Mesothelial cell of epicardium (in vitro differentiated cells): ENCODE measurements at places on chromosomes 5 and 9.

- H3K36me3 ChIP-seq = no peaks in the 10 kb centered on the region
- H3K4me3 ChIP-seq = no peak overlapping the region
- H3K27me3 ChIP-seq = peaks cover 1% of the 10 kb centered on the region
- peaks cover 10% of the 10 kb centered on the region for H3K4me1 ChIP-seq
- no peak for DNase-seq
These were observed 56.2 kb downstream of the CAMK4 start for GRCh38 chr5:111280282-111280951.

DNA sequence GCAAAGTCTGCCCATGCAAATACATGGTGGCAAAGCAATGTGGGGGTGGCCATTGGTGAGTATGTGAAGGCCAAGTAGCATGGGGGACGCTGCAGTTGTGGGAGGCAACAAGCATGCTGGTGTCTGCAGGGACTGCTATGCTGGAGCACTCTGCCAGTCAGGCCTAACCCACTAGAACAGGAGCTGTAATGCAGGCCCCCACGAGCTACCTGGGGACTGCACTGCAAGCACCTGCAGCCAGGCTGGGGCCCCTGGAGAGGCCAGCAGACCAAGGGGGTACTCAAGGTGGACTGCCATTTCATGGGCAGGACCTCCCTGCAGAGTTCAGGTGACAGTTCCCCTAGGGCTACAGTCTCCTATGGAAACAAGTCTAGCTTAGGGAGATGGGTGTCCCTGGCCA lies 183.8 kb upstream of the PDE4D start:
- no peaks in the 10 kb centered on the region for H3K4me1 ChIP-seq
- H3K27ac ChIP-seq = no peak overlapping the region
- H3K27me3 ChIP-seq = no peaks in the 10 kb centered on the region
- peaks cover 21% of the 10 kb centered on the region for H3K36me3 ChIP-seq
- no peak for DNase-seq

DNA sequence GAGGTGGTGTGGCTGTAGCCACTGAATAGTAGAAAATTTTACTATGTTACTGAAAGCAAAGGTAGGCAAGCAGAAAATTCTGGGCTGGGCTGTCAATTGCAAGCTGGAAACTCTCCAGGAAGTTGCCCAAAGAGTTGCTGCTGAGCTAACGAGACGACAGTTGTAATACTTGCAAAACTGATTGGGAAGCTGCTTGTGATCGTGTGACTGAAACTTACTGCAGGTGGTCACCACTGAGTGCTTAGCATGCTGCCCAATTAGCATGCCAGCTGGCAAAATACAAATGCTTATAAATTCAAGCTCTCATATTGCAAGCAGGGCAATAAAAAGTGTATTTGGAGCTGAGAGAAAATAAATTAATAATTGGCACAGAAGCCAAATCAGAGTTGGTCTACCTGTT lies 758.5 kb upstream of the EDIL3 start:
- no peaks in the 10 kb centered on the region for H3K4me1 ChIP-seq
- H3K27me3 ChIP-seq = peaks cover 24% of the 10 kb centered on the region
- no peak overlapping the region for H3K27ac ChIP-seq

DNA sequence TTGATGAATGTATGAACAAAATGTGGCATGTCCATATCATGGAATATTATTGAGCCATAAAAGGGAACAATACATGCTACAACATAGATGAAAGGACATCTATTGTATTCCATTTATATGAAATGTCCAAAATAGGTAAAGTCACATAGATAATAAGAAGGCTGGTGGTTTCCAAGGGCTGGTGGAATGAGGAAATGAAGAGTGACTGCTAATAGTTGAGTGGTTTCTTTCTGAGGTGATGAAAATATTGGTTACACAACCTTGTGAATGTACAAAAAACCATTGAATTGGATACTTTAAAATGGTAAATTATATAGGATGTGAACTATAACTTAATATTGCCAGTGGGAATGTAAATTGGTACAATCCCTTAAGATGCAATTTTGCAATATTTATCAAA lies 5.2 kb downstream of the ARSB start:
- H3K27ac ChIP-seq = no peak overlapping the region
- H3K4me3 ChIP-seq = no peak overlapping the region
- peaks cover 38% of the 10 kb centered on the region for H3K4me1 ChIP-seq

- no peak overlapping the region for H3K4me3 ChIP-seq
- peaks cover 59% of the 10 kb centered on the region for H3K27me3 ChIP-seq
- no peak for DNase-seq
These were observed 149.3 kb downstream of the PAX5 start for GRCh38 chr9:36884721-36885120.

DNA sequence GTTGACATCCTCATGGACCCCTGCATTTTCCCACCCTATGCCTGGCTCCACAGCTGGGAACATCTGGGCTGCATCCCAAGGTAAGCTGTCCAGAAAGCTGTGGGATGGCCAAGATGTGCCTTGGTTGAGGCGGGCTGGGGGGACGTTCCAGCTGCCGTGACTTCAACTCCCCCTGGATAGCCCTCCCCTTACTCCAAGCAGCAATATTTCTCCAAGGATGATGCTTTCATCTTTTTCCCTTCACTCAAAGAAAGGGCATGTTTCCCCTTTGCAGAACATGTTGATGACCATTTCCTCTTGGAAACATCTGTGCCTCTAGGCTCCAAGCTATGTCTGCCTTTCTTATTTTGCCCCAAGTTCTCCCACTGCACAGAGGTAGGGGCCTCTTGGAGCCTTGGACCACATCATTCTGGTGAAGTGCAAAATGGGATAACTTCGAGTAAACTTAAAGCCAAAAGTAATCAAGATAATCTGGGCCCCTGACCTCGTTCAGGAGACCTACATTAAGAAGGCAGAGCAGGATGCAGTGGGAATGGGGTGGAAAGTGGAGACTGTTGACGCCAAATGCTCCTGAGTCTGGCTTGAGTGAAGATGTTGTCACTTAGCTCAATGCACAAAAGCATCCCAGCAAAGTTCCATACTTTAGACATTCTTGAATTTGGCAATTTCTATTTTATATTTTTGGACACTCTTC lies 175.2 kb downstream of the GAS1 start:
- DNase-seq = no peak
- H3K36me3 ChIP-seq = no peaks in the 10 kb centered on the region
- no peak overlapping the region for H3K4me3 ChIP-seq
- peaks cover 8% of the 10 kb centered on the region for H3K4me1 ChIP-seq

- H3K36me3 ChIP-seq = peaks cover 10% of the 10 kb centered on the region
- H3K27ac ChIP-seq = peak overlapping the region; percentile 99
- peak overlapping the region; percentile 91 for H3K4me3 ChIP-seq
- no peaks in the 10 kb centered on the region for H3K27me3 ChIP-seq
- peaks cover 20% of the 10 kb centered on the region for H3K4me1 ChIP-seq
- no peak for DNase-seq
These were observed 698 bp downstream of the NFX1 start for GRCh38 chr9:33291031-33291397.

- no peaks in the 10 kb centered on the region for H3K27me3 ChIP-seq
- H3K27ac ChIP-seq = peak overlapping the region; percentile 81
- peaks cover 76% of the 10 kb centered on the region for H3K4me1 ChIP-seq
- DNase-seq = no peak
- no peak overlapping the region for H3K4me3 ChIP-seq
These were observed 142.9 kb downstream of the AOPEP start for GRCh38 chr9:94869415-94869843.

GRCh38 chr5:141637767-141638419 lies 1.1 kb downstream of the RELL2 start:
- DNase-seq = no peak
- peaks cover 8% of the 10 kb centered on the region for H3K27me3 ChIP-seq
- peaks cover 5% of the 10 kb centered on the region for H3K36me3 ChIP-seq
- H3K4me1 ChIP-seq = peaks cover 20% of the 10 kb centered on the region

DNA sequence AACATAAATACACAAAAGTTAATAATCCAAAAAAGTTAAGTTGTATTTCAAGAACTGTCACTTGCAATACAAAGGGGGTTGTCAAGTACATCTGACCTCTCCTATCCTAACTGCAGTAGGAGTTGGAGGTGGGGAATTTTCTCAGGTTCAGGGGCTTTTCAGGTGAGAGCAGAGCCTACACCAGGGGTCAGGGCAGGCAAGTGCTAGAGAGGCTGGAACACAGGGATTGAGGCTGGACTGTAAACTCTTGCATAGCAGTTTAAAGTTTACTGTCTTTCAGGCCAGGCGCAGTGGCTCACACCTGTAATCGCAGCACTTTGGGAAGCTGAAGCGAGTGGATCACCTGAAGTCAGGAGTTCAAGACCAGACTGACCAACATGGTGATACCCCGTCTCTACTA lies 25.4 kb upstream of the RASGRF2 start:
- no peaks in the 10 kb centered on the region for H3K27me3 ChIP-seq
- no peak for DNase-seq
- no peak overlapping the region for H3K4me3 ChIP-seq

GRCh38 chr5:76716456-76717157 lies 681 bp downstream of the F2R start:
- peak overlapping the region; percentile 30 for H3K27ac ChIP-seq
- H3K36me3 ChIP-seq = no peaks in the 10 kb centered on the region
- H3K4me3 ChIP-seq = peak overlapping the region; percentile 85
- H3K4me1 ChIP-seq = peaks cover 18% of the 10 kb centered on the region

DNA sequence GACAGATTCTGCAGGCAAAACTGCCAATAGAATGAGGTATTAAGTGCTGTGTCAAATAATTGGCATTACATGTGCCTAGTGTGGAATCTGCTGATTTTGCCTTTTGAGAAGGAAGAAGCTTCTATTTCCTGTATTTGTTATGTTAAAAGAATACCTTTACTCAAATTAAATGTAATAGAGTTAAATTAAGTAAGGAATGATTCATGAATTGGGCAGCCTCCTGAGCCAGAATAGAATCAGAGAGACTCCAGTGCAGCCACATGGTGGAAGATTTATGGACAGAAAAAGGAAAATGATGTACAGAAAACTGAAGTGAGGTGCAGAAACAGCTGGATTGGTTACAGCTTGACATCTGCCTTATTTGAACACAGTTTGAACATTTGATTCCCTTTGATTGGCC lies 464.4 kb upstream of the SEMA6A start:
- H3K27ac ChIP-seq = no peak overlapping the region
- H3K36me3 ChIP-seq = no peaks in the 10 kb centered on the region
- no peak overlapping the region for H3K4me3 ChIP-seq
- H3K27me3 ChIP-seq = no peaks in the 10 kb centered on the region
- H3K4me1 ChIP-seq = peaks cover 4% of the 10 kb centered on the region
- no peak for DNase-seq

DNA sequence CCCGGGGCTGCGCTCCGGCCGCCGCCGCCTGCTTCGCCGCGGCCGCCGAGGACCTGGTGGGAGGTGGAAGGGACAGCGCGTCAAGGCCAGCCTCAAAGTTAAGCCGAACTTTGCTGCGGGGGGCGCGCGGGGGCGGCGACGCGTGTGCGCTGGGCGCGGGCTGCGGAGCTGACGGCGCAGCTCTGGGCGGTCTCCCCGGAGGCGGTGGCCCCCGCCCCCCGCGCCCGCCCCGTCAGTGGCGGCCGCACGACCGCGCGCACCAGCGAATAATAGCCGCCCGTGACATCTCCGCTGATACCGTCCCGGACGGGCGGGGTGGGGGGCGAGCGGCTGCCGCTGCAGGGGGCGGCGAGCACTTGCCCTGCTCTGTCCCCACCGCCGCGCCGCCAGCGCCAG lies 579 bp upstream of the FAM78A start:
- H3K27me3 ChIP-seq = peaks cover 74% of the 10 kb centered on the region
- H3K27ac ChIP-seq = no peak overlapping the region
- H3K36me3 ChIP-seq = no peaks in the 10 kb centered on the region
- no peak overlapping the region for H3K4me3 ChIP-seq

DNA sequence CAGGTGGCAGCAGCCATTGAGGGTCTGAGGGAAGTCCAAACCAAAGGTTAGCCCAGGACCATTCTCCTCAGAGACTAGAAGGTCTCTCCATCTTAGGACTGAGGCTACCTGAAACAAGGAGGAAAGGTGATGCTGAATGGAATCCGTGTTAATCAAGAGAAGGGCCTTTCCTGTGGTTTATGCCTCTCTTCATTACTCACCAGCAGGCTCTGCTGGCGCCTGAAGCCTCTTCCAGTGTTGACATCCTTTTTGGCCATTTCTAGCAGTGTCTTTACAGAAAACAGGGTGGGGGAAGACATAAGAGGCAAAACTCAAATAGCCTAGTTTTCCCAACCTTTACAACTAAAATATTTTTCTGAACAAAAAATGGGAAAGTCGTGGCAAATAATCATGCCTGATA lies 98.0 kb downstream of the ENC1 start:
- no peak for DNase-seq
- H3K36me3 ChIP-seq = no peaks in the 10 kb centered on the region
- H3K27ac ChIP-seq = no peak overlapping the region
- no peak overlapping the region for H3K4me3 ChIP-seq
- H3K27me3 ChIP-seq = no peaks in the 10 kb centered on the region

GRCh38 chr9:133107961-133108793 lies 12.9 kb downstream of the RALGDS start:
- peaks cover 16% of the 10 kb centered on the region for H3K36me3 ChIP-seq
- H3K4me3 ChIP-seq = no peak overlapping the region
- H3K27me3 ChIP-seq = no peaks in the 10 kb centered on the region
- no peaks in the 10 kb centered on the region for H3K4me1 ChIP-seq
- no peak for DNase-seq

- no peak for DNase-seq
- no peak overlapping the region for H3K4me3 ChIP-seq
- no peak overlapping the region for H3K27ac ChIP-seq
- no peaks in the 10 kb centered on the region for H3K27me3 ChIP-seq
- H3K36me3 ChIP-seq = peaks cover 35% of the 10 kb centered on the region
These were observed 20.1 kb upstream of the TMEFF1 start for GRCh38 chr9:100452894-100453293.

DNA sequence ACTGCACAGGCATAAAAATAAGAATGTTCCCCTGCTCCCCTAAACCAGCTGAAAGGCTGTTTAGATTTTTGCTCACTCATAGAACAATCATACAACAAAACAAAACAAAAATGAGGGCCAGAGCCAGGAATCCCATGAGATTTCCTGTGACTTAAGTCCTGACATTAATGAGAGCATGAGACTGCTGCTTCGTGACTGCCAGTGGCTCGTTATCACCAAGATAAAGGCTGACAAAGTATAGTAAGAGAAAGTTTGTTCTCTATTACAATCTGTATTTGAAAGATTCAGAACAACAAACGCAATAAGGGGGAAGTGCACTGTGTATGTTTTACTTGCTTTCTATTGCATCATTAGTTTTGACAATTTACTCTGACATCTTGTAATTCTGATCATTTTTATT lies 837.1 kb upstream of the C9orf72 start:
- H3K4me1 ChIP-seq = peaks cover 22% of the 10 kb centered on the region

DNA sequence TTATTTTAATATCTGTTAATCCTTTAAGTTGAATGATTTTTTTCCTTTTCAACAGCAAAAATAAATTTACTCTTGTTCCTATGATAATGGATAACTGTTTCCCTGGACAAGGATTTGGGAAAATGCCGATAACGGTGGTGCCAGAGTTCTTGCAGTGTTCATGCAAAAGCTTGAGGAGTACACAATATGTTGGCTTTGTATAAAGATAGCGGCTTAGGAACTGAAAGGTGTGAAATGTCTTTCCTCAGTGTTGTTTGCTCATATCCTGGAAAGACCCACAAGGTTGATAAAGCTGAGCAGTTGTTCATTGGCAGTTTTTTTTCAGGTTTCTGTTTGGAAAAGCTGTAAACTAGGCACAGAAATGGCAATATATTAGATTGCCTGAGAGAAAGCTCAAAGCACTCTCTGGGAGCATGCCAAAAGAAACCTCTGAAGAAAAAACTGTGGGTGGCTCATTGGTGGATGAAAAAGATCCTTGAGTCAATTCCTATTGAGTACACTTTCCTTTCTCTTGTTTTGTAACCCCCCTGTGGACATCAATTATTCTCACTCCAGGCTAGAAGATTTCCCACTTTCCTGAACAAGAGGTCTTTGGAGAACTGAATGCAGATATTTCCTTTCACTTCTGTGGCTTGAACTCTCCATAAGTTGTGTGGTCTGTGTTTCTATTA lies 117.2 kb upstream of the RGMB start:
- no peaks in the 10 kb centered on the region for H3K36me3 ChIP-seq
- H3K27ac ChIP-seq = no peak overlapping the region
- H3K4me3 ChIP-seq = no peak overlapping the region
- H3K4me1 ChIP-seq = peaks cover 7% of the 10 kb centered on the region
- DNase-seq = no peak
